ENCODE measurements at places on chromosomes 7 and 10.

DNA sequence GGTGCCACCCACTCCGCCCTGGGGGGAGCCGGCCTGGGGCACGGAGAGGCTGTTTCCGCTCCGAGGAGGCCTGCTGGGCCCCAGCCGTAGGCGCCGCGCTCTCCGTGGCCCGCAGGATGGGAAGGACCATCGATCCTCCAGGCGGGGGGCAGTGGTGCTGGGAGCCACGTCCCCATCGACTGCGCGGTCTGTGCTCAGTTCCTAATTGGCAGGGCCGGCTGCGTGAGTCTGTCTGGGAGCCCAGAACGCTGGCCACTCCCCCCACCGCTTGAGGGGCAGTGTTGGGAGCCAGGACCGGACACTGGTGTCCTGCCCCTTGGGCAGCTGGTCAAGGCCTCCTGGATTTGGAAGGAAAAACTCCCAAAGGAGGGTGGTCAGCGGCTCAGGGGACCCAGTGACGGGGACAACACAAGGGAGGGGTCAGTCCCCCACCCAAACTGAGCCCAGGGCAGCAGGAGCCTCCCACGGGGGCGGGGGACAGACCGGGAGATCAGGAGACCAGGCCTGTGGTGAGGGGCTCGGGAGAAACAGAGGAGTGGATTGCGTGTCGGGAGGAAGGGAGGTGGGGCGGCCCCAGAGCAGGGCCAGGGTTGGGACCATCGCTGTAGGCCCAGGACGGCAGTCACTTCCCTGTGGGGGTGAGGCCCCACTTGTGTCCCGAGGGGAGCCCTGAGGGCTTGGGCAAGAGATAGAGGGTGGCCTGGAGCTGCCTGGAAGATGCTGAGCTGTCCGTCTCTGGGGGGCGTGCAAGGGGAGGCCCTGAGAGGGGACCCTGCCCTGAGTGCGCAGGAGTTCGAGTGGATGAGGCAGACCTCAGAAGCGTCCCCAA is 89.0 kb downstream of the UNCX start:
- DNase-seq, result no peak

DNA sequence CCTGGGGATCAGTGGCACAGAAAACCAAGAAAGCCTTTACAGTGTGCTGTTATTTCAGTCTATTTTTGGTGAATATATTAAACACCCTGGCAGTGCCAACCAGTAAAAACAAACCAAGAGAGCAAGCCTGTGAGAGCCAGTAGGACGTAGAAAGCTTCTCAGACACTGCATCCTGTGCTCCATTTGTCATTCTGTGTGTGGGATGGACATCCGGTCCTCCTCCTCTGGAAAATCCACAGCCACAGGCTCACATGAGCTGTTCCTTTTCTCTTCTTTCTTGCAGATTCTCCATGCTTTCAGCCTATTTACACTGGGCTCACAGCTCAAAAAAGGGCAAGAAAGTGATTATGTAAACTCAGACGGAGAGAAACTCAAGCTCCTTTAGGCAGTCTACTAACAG is 119.7 kb upstream of the YAE1 start:
- no peak for DNase-seq

- no peak for DNase-seq
These were observed 70.3 kb upstream of the GSDME start for GRCh38 chr7:24827589-24827988.

DNA sequence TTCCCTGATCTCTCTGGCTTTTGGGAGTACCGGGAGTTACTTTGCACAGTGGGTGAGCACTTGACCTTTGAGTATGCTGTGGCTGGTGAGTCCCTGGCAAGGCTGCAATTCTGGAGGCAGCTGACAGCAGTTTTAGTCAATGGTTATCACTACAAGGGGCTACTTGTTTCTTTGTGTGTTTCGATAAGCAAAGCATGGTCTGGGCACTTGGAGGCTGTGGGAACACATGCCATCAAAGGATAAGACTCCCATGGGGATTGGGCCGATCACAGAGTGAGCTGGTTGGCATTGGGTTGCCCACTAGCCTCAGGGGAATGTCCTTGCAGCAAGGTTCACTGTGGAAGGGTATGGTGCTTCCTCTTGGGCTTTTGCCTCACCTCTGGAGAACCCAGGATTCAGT is 208.2 kb downstream of the SNX13 start:
- no peak for DNase-seq

DNA sequence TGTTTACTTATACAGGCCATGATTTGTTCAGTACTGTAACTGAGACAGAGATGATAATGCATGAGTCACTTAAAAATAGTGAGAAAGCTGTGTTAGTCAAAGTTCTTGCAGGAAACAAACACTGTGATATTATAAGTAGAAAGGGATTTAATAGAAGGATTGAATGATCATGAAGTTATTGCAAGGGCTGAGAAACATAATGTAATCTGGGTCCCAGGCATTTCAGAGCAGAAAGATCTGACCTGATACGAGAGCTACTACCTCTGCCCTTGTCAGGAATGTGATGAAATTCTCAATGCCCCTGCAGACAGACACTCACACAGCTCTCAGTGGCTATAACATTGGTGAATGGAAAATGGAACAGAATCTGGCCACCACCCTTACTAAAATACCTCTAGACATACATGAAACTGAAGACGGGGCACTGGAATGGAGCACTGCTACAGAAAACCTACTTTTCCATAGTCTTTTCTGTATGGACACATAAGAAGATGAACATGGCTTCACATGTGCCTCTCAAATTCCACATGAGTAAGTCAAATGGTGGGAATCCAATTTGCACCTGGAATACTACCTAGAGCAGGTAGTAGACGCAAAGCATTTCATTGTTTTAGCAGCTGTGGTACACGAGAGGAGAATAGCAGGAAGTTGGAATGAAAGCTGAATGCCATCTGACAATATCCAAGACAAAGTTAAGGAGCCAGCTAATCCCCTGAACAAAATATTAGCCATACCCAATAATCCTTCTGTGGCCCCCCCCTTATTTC is 19.1 kb upstream of the VWDE start:
- DNase-seq, result no peak

DNA sequence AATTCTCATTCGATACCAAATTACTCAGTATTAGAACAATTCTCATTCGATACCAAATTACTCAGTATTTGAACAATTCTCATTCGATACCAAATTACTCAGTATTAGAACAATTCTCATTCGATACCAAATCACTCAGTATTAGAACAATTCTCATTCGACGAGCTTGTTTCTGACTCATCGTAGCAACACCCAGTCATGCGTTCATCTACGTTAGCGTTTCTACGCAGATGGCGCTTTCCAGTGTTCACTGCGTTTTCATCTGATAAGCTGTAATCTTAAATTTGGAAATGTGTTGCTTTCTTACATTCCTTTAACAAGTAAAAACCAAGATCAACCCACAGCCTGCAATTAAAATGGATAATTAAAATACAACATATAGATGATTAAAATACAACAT is 276.3 kb downstream of the ZMYND11 start:
- DNase-seq, result no peak

GRCh38 chr10:129593953-129594352 is 126.9 kb downstream of the MGMT start:
- DNase-seq, result no peak

GRCh38 chr10:70893227-70894006 is 5.1 kb upstream of the PCBD1 start:
- DNase-seq, result no peak

DNA sequence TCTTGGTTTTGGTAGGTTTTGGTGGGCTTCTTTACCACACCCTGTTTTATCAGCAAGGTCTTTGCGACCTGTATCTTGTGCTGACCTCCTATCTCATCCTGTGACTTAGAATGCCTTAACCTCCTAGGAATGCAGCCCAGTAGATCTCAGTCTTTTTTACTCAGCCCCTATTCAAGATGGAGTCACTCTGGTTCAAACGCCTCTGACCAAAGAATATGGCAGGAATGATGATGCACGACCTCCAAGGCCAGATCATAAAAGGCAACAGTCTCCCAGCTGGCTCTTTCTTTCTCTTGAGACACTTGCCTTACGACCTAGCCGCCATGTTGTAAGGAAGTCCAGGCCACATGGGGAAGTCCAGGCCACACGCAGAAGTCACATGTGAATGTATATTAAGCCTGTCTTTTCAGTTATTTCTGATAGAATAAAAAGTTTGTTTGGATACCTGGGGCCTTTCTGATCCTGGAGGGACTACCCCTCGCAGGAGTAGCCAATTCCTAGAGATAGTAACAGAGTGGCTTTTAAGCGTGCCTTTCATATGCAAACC is 10.5 kb upstream of the RADIL start:
- no peak for DNase-seq

DNA sequence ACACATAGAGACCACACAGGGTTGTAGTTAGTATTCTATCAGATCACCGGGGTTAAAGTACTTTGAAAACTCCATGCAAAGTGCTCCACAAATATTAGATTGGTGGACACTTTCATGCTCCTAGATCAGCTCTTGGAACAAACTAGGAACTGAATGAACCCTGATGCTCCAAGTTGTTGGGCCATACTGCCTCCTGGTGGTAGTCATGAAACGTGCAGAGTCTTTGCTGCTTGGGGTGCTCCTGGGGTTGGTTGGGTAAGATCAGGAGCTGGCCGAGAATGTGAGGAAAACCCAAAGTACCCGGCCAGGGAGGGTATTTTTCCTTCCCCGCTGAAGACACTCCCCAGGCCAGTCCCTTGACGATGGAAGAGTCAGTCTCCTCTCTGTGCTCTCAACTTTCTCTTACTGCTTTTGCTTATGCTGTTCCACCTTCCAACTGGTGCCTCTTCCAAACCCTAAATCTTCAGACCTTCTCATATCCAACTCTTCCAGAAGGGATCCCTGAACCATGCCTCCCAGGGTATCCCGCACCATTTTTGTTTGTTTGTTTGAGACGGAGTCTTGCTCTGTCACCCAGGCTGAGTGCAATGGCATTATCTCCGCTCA is 918 bp upstream of the RPEL1 start:
- DNase-seq, result no peak

DNA sequence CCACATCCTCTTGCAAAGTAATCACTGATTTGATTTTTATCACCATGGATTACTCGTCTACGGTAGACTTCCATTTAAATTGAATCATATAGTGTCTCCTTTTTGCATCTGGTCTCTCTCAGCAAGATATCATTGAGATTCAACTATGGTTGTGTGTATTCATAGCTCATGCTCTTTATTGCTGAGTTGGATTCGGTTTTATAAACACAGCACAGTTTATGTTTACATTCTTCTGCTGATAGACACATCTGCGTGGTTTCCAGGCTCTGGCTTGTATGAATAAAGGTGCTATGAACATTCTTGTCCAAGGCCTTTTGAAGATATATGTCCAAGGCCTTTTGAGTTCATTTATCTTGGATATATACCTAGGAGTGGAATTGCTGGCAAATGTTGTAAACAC is 356.5 kb upstream of the CELF2 start:
- no peak for DNase-seq

DNA sequence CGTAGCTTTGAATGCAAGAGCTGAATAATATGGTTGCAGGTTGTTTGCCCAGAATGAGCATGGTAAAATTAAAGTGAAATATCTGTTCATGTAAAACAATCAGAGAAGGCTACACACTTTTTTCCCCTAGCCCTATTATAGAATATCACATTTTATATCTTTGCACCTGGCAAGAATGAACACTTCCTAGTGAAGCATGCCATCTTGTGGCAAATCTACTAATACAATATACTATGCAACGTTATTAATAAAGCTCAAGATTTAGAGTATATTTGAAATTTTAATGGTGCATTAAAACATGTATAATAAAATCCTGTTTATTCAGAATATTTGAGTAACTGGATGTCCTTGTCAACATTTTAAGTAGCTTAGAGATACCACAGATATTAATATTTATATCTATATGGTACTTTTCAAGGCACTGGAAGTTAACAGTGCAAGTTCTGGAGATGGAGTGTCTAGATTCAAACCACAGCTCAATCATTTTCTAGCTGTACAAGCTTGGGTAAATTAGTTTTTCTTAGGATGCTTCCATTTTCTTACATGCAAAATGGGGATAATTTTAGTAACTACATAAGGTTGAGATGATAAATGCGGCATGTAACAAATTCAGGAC is 643.1 kb upstream of the SEMA3D start:
- no peak for DNase-seq

DNA sequence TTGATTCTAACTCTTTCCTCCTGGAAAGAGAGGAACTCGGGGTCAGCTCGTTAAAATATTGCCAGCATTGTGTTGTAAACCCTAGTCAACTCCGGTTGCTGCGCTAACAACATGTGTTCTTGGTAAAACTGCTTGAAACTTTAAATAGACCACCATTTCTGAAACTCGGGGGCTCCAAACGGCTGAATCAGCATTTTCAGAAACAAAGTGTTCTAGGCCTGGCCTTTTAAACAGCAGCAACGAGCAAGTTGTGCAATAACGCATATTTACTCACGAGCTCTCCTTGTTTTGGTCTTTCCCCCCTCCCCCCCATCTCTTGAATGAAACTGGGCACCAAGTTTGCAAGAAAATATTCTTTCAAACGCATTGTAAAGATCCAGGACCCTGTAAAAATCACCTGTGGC is 9.2 kb upstream of the GRB10 start:
- no peak for DNase-seq

DNA sequence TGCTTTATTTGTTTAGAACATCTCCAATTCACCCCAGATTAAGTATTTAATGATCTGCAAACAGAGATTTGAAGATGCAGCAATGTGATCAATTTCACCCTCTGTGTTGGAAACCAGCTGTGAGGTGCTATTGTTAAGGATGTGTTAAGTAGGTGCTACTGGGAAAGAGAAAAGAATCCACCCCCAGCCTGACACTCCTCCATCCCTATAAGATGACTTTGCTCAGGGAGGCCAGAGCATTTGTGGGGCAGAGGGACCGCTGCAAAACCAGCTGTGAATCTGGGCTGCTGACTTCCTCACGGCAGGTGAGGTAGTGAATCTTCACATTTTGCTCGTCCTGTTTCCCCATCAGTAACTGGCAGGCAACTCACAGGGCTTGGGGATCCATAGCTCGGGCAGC is 297.5 kb downstream of the GFRA1 start:
- DNase-seq, result no peak

- DNase-seq, result no peak
These were observed 35.0 kb downstream of the GPR141 start for GRCh38 chr7:37718585-37718984.

GRCh38 chr7:76037310-76037709 is 10.5 kb downstream of the STYXL1 start:
- no peak for DNase-seq

DNA sequence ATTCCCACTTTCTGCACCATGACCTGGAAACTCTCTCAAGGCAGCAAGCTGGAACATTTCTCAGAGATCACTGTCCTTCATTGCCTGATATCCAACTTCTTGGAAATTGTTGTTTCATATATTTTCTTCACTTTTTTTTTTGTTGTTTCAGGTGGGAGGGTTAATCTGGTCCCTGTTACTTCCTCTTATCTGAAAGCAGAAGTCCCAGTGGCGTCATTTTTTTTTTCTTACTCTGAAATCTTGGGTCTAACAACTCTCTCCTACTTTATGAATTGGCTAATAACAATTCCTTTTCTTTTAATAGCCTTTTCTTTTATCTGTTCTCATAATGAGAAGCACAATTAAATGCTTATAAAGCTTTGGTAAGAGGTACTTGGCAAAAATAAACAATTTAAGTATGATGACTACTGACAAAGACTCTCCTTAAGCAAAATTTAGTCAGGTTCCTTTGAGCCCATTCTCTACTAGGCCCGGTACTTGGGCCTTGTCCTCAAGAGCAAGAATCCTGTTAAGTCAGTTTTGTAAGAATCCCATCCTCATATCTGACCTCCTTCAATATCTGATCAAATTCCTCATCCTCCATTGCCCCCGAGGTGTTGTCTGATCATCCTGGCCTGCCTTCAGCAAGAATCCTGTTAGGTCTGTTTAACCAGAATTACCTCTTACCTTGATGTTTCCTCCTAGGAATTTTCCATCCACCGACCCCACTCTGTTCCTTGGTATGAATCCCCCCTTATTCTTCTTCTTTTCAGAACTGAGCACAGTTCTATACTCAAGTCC is 11.5 kb upstream of the CC2D2B start:
- DNase-seq, result no peak

All from activated naive CD4-positive, alpha-beta T cell (primary cell).